ENCODE measurements at places on chromosomes 13 and 19.

DNA sequence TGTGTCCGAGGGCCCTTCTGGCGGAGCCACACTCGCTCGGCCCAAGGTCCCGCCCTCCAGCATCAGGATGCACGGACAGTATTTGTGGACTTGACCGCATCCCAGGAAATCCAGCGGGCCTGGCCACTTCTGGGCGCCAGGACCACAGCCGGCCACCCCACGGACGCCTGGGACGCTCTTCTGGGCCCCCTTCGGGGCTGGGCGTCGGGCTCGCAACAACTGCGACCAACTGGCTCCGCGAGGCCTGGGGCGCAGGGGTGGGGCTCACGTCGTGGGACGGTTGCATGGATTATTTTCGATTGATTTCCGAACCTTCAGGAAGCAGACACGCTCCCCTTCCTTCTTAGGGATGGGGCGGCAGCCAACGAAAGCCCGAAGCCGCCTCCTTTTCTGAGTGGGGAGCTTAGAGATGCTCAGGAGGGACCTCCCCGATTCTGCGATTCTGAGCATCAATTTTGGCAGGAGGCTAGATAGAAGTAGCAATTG lies 521 bp upstream of the NUP58 start:
- no peak for DNase-seq

- no peak for DNase-seq
These were observed 37.1 kb upstream of the RNF113B start for GRCh38 chr13:98214008-98214643.

GRCh38 chr19:19489804-19490204 lies 25.5 kb downstream of the TSSK6 start:
- no peak for DNase-seq

GRCh38 chr19:44785271-44785670 lies 7.6 kb downstream of the CBLC start:
- no peak for DNase-seq

DNA sequence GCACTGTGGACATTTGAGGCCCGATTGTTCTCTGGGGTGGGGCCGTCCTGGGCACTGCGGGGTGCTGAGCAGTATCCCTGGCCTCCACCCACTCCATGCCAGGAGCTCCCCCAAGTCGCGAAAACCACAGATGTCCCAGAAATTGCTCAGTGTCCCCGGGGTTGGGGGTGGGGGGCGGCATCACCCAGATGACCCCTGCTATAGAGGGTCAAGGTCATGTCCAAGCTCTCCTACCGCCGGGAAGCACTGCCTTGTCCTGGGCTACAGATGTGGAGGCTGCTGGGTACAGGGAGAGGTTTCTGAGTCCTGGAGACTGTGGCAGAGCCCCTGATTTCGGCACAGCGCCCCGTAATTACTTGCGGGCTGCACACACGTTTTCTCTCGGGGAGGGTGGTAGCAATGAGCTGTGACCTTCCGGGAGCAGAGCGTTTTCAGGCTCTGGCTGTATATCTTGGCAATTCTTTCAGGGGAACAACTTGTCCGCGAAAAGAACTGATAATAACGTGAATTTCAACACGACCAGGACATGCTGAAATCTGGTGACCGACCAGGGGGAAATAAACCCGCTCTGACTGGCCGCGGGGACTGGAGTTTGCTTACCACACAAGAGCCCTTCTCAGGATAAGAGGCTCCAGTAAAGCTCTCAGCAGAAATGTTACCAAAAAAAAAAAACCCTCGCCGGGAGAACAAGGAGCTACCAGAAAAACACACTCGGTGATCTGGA lies 68.1 kb downstream of the GNG7 start:
- no peak for DNase-seq

GRCh38 chr13:80050252-80050651 lies 290.7 kb downstream of the SPRY2 start:
- DNase-seq: no peak

- no peak for DNase-seq
These were observed 19.3 kb downstream of the TNFSF11 start for GRCh38 chr13:42592915-42593900.

DNA sequence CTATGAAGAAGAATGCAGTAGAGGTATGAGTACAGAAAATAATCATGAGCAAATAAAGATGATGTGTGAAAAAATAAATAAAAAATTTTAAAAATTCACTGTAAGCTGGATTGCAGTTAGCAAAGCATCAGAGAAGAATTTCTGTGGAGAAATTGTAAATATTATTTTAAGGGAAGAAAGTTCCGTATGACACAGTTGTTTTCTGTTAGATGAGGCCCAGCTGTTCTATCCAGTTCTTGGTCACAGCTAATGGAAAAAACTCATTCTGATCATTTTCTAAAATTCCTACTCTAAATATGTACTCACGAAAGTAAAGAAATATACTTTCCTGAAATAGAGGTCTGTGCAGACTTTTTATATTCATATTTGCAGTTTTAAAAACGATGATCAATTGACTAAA lies 578.8 kb downstream of the DCT start:
- no peak for DNase-seq

DNA sequence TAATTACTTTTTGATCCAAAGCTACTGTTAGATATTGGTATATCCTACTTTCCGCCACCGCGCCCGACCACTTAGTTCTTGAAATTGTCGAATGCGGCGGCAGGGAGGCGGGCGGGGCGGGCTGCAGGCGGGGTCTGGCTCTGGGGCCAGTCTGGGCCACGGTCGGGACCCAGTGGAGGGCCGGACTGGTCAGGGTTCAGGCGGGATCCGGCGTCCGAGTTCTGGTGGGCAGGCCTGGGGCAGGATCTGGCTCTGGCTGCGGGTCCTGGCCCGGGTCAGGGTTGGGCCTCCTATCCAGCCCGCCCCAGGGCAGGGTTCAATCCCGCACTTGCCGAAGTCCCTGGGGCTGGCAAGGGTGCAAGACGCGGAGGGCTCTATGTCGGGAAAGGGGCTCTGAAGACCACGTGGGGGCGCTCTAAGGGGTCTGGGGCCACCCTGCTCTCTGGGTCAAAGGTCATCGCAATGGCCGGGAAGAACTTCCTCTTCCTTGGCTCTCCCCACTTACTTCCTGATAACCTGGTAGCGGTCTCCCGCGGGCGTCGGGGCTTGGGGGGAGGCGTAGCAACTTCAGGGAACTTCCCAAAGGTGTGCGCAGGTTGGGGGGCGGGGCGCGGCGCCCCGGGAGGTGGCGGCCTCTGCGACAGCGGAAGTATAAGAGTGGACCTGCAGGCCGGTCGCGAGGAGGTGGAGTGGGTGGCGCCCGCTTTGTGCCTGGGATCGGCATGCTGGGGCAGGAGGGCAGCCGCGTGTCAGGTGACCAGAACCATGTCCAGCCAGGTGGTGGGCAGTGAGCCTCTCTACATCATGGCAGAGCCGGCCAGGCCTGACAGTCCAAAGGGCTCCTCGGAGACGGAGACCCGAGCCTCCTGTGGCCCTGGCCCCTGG lies 83.4 kb downstream of the MRPL57 start:
- DNase-seq: no peak

DNA sequence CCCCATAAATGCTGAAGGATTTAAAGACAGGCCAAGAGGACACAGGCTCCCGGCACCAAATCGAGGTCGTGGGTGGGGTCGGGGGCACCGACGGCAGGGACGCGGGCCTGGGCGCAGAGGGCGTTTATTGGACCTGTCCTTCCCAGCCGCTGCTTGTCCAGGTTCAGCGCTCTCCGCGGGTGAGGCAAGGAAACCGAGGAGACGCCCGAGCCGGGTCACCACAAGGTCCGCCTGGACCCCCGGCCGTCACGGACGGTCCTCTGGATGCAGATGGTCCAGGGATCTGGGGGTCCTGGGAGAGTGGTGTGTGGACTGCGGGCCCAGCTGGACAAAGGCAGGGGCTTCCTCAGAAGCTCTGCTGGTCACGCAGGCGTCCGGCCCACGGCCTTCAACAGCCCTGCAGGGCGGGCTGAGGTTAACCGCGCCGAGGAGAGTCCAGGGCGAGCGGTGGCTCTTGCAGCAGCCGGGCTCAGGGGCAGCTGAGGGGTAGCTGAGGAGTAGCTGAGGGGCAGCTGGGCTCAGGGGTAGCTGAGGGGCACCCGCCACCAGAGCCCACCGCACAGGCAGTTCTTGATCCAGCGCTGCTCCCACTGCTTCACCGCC lies 8.5 kb downstream of the CFD start:
- no peak for DNase-seq

DNA sequence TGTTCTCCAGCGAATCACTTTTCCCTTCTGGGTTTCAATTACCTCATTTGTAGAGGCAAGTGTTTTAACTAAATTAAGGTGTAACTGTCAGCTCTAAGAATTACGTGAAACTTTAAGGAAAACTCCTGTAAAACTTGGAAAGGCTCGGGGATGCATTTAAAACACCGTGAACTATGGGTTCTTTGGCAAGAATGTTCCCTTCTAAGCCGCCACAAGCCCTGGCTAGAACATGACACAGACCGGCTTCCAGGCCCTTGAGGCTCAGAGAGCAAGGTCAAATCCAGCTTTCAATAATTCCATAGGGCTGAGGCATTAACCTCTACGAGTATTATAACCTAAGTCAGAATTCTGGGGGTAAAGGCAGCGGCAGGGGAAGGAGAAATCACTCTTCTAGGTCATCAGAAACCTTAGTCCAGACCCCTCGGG lies 685 bp downstream of the VWA8 start:
- no peak for DNase-seq

DNA sequence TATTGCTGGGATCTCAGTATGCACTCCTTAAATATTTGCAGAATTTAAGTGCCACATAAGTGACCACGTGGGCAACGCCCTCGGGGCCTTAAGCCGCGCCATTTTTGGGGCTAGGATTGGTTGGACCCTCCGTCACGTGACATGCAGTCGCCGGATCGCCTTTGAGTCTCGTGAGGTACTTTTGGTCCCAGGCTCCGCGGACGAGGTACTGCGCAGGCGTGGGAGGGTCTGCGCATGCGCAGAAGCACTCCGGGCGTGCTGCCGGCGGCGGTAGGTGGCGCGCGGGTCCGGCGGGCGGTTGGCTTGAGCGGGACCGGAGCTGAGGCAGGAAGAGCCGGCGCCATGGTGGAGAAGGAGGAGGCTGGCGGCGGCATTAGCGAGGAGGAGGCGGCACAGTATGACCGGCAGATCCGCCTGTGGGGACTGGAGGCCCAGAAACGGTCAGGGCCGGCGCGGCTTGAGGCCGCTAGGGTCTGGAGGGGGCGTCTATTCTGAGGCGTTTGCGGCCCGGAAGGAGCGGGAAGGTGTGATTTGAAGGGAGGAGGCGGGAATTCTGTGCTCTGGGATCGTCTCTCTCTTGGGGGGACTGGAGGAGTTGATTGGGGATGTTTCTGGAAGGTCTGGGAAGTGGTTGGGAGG lies at the start of gene SAE1:
SAE1 (plus strand) TSS at position 247 of the 639 bp plus-strand sequence; CDS start at position 343, 96 bp downstream.
- peak; percentile 85 for DNase-seq

- no peak for DNase-seq
These were observed 167.1 kb downstream of the LMO7 start for GRCh38 chr13:75803164-75803611.

DNA sequence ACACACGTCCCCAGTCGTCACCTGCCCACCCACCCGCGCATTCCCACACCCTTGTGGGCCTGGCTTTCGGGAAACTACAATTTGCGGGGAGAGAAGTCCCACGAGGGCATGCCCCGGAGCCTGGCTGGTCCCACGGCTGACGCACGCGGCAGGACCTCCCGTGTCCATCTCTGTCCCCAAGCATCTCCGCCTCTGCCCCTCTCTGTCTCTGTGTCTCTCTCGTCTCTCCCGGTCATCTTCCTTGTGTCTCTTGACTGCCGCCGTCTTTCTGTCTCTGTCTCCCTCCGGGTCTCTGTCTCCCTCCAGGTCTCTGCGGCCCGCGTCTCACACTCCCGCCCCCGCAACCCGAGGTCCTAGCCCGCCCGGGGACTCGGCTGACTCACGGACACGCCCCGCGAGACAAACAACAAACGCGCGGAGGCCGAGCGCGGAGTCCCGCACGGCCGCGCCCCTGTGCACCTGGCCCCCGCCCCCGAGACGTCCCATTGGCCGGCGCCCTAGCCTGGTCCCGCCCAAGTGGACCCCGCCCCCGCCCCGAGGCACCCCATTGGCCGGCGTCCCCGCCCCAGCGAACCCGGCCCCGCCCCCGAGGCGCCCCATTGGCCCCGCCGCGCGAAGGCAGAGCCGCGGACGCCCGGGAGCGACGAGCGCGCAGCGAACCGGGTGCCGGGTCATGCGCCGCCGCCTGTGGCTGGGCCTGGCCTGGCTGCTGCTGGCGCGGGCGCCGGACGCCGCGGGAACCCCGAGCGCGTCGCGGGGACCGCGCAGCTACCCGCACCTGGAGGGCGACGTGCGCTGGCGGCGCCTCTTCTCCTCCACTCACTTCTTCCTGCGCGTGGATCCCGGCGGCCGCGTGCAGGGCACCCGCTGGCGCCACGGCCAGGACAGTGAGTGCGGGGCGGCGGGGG lies at the start of gene FGF22:
FGF22 (plus strand) TSS at position 627 of the 908 bp plus-strand sequence; CDS start at position 674, 47 bp downstream.
- DNase-seq: peak; percentile 93

DNA sequence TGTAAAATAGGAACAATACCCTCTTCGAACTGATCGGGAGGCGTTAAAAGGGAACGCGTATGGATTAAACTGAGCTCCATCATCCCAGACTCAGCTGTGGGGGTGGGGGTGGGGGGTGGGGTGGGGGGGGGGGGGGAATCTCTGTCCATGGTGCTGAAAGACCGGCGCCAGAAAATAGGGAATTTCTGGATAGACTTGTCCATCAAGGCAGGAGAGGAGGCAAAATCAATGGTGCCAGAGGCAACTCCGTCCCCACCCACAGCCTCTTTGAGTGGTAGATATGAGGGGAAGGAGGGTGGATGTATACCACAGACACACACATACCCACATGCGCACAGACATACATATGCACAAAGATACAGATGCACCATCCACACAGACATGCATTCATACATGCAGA lies 37.4 kb downstream of the ZNF787 start:
- no peak for DNase-seq

- DNase-seq: no peak
These were observed 1596.3 kb downstream of the PCDH9 start for GRCh38 chr13:65633806-65634205.

DNA sequence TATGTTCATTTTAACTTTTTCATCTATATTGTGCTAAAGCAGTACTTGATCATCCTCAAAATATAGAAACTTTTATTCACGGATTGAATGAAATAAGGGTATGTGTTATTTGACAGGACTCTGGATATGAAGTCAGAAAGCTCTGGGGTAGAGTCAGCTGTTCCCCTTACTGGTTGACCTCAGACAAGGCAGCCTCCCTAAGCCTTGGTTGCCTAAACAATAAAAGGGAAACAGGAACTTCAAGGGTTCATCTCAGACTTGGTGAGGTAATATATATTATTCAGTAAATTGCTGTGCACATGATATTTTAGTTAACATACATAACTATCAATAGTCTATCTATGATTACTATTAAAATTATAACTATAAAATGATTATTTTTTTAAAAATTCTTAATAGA lies 13.6 kb downstream of the POLR1D start:
- DNase-seq: no peak

DNA sequence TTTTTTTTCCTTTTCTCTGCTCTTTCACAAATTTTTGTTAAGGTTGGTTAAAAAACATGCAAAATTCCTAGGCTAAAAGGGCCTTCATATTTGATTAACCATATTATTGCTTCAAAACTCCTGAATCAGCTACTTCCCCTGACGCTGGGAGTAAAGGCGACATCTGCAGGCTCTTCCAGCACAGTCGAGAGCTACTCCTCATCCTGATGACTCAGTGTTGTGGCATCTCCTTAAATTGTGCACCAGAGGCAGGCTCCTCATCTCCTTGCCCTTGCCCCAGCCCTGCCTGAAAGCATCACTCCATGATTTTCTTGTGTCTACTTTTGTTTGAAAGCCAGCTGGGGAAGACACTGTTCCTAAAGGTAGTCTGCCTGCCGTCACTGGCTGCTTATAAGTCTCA lies 24.5 kb upstream of the SOX1 start:
- DNase-seq: no peak

- no peak for DNase-seq
These were observed 788 bp upstream of the DLEU7 start for GRCh38 chr13:50844084-50844875.
